ENCODE measurements at places on chromosomes 16 and 17.

- DNase-seq, result no peak
Measured at GRCh38 chr17:79633154-79633553, 22.3 kb upstream of the RBFOX3 start.

DNA sequence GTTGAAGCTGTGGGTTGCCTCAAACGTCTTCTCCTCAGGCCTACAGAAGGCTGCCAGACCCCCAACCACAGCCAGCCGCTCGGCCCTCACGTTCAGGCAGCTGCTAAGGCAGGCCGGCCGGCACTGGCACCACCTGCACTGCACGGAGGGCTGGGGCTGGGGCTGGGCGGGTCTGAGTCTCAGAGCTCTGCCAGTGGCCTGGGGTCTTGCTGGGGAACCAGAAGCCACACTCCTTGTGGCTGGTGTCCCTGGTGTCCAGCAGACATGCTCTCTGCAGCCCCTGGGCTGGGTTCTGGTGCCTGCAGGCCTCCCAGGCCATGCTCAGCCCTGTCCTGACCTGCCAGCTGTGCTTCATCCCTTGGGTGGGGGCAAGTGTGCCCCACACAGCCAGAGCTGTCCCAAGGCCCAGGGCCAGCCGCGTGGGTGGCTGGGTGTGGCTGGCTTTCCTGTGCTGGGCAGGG, 42.0 kb downstream of the BAHCC1 start:
- no peak for DNase-seq

DNA sequence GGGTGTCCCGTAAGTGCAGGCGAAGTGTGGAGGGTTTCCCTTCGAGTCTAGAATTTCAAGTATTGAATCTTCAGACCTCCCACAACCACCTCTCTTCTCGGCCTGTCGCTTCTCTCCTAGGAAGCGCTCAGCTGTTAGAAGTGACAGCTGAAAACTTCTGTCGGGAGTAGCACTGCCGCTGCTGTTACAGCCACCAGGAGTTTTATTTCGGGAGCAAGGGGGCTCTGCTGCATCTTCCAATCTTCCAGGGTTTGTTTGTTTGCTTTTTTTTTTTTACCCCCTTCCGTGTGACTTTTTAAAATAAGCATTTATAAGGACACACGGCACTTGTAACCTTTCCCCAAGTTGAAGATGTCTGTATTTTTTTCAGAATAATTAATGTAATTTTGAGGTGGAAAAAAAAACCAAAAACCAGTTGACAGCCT, 767 bp downstream of the RPS6KB1 start:
- no peak for DNase-seq

- no peak for DNase-seq
Measured at GRCh38 chr17:49455272-49455861, 39.7 kb upstream of the NGFR start.

GRCh38 chr17:43857957-43858600, 11.1 kb downstream of the CD300LG start:
- DNase-seq, result no peak

- DNase-seq, result peak; percentile 81
Measured at GRCh38 chr17:42132941-42133340, 10.3 kb downstream of the HSPB9 start.

DNA sequence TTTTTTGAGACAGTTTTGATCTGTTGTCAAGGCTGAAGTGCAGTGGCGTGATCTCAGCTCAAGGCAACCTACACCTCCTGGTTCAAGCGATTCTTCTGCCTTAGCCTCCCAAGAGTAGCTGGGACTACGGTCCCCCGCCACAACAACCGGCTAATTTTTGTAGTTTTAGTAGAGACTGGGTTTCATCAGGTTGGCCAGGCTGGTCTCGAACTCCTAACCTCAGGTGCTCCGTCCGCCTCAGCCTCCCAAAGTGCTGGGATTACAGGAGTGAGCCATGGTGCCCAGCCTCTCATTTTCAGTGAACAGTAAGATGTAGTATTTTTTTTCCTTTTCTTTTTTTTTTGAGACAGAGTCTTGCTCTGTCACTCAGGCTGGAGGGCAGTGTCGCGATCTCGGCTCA, 7.8 kb downstream of the SUMO2 start:
- DNase-seq, result no peak

GRCh38 chr16:22635357-22635761, 124.7 kb downstream of the NPIPB5 start:
- no peak for DNase-seq

Data from fibroblast of gingiva (primary cell).